ENCODE measurements at places on chromosomes 12 and 14.

GRCh38 chr14:22852940-22853767 lies 16.8 kb downstream of the MMP14 start:
- peak; percentile 90 for DNase-seq

DNA sequence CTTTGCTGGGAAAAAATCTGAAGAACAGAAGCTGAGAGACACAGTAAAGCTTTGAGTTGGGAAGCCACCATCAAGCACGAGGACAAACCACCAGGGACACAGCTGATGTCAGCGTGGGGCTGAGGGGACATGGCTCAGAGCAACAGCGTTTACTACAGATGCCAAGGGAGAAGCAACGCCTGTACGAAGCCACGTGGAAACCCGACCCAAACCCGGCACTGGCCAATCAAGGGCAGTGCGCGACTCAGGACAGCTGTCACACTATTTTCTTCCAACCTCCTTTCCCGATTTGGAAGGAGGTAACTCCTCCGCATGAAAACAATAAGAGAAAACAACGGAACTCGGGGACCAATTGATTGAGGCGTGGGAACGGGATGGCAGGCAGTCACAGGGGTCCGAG lies 20.2 kb upstream of the CHGA start:
- DNase-seq = no peak

- no peak for DNase-seq
Observed at GRCh38 chr14:22291406-22291805, 297.6 kb downstream of the DAD1 start.

DNA sequence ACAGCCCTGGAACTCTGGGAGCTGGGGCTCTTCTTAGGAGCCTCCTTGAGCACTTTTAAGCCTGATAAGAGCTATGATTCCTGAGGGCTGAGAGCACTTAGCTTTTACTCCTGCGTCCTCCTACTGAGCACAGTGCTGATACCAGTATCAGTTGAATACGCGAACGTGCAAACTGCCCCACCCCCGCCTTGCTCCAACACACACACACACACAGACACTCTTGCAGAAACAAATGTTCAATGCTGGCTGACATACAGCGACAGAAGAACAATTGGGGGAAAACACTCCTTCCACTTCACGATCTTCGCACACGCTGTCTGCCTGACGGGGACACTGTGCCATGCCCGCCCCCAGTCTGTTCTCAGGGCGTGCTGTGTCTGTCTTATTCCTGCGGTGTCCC lies 57.2 kb upstream of the DLK1 start:
- DNase-seq = no peak

DNA sequence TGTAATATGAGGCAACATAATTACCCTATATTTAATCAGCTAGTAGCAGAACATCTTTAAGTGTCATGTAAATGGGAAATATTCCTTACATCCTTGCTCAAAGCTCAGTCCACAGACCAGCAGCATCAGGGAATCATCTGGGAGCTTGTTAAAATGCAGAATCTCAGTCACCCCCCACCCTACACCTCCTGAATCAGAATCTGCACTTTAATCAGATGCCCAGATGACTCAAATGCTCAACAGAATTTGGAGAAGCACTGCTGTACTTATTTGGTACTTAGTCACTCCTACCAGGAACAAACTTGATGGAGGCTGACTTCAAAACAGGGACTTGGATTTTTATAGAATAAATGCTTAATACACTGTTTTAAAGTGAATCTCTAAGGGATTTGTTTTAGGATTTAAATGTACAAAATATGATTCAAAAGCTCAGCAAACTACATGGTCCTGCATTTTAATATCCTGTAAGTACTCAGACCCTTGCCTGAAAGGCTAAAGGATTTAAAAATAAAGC lies 96.5 kb downstream of the ARMH4 start:
- DNase-seq = no peak

DNA sequence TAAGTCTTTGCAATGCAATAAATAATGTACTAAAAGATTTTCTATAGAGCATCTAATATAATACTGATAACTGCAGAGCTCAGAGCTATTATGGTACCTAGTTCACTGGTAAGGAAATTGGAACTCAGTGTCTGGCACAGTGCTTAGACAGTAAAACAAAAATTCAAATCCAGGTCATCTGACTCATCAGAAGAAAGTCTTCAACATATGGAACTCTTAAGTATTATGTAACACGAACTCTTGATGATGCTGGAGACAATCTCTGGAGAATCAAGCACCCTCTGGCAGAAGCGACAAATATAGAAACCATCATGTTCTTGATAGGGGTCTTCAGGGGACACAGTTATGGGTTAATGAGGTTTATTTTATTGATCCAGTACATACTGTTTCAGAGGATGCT lies 37.3 kb upstream of the TRHDE start:
- DNase-seq = no peak

- no peak for DNase-seq
Observed at GRCh38 chr12:103824845-103825244, 16.2 kb downstream of the NT5DC3 start.

- no peak for DNase-seq
Observed at GRCh38 chr14:64873506-64874219, 6.0 kb downstream of the SPTB start.

DNA sequence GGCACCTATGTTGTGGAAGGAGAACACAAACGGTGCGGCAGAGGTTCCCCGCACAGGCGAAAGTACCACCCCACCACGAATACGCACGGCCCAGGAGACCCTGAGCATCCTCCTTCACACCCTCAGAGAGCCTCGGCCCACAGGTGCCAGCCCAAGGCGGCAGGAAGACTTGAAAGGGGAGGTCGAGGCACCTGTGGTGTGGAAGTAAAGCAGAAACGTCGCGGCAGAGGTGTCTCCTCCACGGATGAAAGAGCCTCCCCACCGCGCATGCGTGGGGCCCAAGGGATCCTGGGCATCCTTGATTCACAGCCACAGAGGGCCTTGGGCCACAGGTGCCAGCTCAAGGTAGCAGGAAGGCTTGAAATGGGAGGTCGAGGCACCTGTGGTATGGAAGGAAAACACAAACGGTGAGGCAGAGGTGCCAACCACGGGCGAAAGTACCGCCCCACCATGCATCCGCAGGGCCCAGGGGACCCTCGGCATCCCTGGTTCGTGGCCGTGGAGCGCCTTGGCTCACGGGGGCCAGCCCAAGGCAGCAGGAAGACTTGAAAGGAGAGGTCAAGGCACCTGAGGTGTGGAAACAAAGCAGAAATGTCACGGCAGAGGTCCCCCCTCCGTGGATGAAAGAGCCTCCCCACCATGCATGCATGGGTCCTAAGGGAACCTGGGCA lies 380.1 kb downstream of the ALG10 start:
- no peak for DNase-seq

- no peak for DNase-seq
Observed at GRCh38 chr12:19120795-19121194, 8.7 kb upstream of the PLEKHA5 start.

DNA sequence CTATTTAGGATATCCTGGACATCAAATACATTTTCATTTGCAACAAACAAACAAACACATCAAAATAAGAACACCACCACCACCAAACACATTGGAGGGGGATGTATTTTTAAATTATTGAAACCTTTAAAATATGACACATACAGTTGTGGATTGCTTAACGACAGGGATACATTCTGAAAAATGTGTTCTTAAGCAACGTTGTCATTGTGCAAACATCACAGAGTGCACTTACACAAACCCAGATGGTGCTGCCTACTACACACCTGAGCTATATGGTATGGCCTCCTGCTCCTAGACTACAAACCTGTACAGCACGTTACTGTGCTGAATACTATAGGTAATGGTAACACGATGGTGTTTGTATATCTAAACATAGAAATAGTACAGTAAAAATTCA lies 19.4 kb downstream of the PYGL start:
- no peak for DNase-seq

- peak; percentile 52 for DNase-seq
Observed at GRCh38 chr14:91354221-91354916, 63.3 kb downstream of the CCDC88C start.

- no peak for DNase-seq
Observed at GRCh38 chr12:55720071-55720564, at the start of gene RDH5. Gene RDH5, plus strand, starts transcription at chr12:55720393. Its CDS starts 792 bp downstream, at chr12:55721185.

- peak; percentile 50 for DNase-seq
Observed at GRCh38 chr12:50222275-50222783, 55.2 kb upstream of the CERS5 start.

DNA sequence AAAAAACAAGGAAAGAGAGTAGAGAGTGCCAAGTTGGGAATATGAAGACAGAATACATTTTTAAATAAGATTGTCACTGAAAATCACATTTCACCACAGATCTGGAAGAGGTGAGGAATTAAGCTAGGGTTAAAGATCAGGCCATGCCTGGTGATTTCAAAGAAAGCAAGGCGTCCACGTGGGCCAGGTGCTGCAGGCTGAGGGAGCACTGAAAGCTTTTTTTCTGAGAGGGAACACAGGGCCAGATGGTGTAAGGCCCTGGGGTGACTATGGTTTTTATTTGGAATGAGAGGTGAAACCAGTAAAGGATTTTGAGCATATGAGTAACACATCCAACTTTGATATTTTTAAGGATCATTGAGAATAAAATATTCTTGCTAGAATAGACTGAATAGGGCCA lies 20.9 kb downstream of the SYT1 start:
- no peak for DNase-seq

GRCh38 chr14:95545515-95546168 lies 10.8 kb downstream of the GLRX5 start:
- DNase-seq = no peak

DNA sequence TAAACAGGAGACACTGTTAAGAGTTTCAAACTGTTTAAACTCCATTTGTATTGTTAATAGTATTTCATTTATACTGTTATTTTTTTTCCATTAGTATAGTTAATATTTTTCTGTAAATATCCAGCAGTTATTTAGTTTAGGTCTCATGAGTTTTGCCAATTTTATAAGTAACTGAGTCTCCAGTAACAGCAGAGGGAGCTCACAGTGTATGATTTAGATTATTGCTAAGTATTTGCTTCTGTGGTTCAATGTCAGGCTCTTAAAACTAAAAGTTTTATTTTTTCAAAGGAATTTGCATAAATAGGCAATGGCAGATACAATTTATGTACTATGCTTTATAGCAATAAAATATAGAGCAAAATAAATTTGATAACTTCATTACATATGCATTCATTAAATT lies 209.7 kb downstream of the ATXN7L3B start:
- no peak for DNase-seq

GRCh38 chr12:11702959-11703358 lies 53.5 kb downstream of the ETV6 start:
- DNase-seq = no peak

- no peak for DNase-seq
Observed at GRCh38 chr14:99229654-99230207, 42.3 kb downstream of the BCL11B start.
